T47D (cell line): ENCODE measurements at places on chromosomes 3 and 15.

DNA sequence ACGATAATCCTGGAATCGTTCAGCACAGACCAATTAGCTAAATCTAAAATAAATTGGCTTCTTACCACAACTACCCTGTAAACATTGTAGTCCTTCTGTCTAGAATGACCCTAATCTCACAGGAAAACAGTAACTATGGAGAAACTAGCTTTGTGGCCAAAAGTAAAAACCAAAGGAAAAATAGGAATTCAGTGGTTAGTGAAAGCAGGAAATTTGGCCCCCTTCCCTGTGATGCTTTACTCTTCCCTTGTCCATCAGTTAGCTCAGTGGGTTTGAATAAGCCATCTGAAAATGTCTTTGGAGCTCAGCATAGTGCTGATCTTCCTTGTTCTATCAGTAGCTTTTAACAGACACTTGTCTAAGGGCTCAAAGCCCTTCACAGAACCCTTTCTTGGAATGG lies 1.6 kb downstream of the NMD3 start:
- peak; percentile 16 for DNase-seq

- DNase-seq, result peak; percentile 84
Observed at GRCh38 chr15:45378149-45378912, at the start of gene GATM. Gene GATM (minus strand): TSS chr15:45378544. CDS start chr15:45378453, 91 bp downstream.

- no peak for DNase-seq
Observed at GRCh38 chr3:186012137-186012536, 74.3 kb upstream of the TRA2B start.

GRCh38 chr15:77907824-77908751 lies 169.4 kb downstream of the TBC1D2B start:
- DNase-seq, result peak; percentile 71

- no peak for DNase-seq
Observed at GRCh38 chr15:80473286-80474223, 69.4 kb downstream of the ARNT2 start.

GRCh38 chr3:151864423-151865101 lies 8.9 kb upstream of the SUCNR1 start:
- no peak for DNase-seq

- peak; percentile 41 for DNase-seq
Observed at GRCh38 chr15:70098461-70099166, 897 bp upstream of the TLE3 start.

DNA sequence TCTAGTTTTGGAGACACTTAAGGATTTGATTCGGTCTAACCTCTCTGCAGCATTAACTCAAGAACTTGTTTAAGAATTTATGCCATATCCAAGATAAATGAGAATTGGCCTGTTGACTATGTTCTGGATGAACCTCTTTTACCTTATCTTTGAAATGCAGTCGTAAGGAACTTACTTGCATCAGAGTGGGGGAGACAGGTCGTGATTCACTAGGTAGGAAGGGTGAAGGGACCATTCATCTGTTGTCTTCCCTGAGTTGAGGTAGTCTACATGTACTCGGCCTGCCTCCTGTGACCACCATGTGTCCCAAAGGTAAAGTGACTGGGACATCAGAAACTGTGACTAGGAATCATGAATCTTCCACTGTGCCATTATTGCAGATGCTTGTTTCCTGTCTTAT lies 248.0 kb upstream of the P2RY1 start:
- no peak for DNase-seq

DNA sequence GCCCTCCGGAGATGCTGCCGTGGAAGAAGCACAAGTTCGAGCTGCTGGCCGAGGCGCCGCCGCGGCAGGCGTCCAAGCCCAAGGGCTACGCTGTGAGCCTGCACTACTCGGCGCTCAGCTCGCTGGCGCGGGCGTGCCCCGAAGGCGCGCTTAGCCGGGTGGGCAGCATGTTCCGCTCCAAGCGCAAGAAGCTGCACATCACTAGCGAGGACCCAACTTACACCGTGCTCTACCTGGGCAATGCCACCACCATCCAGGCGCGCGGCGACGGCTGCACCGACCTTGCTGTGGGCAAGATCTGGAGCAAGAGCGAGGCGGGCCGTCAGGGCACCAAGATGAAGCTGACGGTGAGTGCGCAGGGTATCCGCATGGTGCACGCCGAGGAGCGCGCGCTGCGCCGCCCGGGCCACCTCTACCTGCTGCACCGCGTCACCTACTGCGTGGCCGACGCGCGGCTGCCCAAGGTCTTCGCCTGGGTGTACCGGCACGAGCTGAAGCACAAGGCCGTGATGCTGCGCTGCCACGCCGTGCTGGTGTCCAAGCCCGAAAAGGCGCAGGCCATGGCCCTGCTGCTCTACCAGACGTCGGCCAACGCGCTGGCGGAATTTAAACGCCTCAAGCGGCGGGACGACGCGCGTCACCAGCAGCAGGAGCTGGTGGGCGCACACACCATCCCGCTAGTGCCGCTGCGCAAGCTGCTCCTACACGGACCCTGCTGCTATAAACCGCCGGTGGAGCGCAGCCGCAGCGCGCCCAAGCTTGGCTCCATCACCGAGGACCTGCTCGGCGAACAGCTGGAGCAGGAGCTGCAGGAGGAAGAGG lies 1.3 kb downstream of the FAM43A start:
- DNase-seq, result peak; percentile 69

DNA sequence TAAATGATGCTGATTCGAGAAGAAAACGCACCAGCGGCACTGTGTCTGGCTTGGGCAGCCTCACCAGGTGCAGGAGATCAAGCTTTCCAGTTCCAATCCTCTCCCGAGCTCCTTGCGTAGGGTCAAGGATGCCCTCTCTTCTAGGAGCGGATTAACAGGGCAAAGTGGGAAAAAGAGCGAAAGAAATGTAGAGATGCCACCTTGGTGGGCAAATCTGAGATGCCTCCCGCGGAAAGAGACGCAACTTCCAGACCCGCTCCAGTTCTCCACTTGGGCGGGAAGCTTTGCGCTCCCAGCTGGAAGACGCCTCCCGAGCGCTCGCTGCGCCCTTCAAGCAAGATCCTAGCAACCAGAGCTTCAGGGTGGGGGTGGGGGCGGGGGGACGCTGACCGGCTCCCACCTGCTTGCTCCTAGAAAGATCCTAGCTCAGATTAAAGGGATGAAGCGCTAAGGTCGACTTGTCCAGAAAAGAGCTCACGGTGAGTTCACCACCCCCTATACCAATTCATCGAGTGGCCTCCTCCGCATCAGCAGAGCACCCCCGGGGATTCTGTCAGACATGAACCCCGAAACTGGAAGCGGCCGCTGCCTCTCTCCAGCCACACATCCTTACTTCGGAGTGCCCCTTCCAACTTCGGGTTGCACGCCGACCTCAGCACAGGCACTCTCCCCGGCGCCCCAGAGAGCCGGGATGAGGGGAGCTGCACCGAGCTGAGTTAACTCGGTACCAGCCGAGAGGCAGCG lies 769 bp downstream of the TAFA4 start:
- DNase-seq, result no peak

GRCh38 chr3:143974271-143975238 lies 2.9 kb downstream of the DIPK2A start:
- no peak for DNase-seq

DNA sequence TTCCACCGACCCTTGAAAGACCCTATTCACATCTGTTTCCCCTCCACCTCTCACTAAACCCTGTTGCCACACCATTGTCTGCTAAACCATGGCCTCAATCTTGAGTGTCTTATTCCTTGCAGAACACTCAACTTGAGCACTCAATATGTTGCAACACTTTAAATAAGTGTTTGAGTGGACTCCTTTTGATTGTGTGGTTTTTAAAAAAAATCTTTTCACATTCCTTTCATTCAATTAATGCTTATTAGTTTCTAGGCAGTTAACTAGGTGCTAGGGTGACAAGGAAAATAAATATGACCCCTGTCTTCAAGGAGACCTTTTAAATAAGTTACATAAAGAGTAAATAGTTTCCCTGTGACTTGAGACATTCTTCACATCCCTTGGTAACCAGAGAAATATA lies 13.3 kb upstream of the HHLA2 start:
- DNase-seq, result no peak

- no peak for DNase-seq
Observed at GRCh38 chr3:14137445-14137844, 12.6 kb downstream of the TMEM43 start.

- no peak for DNase-seq
Observed at GRCh38 chr3:38297947-38298711, 16.0 kb downstream of the SLC22A14 start.
